ENCODE measurements at places on chromosomes 6 and 20.

DNA sequence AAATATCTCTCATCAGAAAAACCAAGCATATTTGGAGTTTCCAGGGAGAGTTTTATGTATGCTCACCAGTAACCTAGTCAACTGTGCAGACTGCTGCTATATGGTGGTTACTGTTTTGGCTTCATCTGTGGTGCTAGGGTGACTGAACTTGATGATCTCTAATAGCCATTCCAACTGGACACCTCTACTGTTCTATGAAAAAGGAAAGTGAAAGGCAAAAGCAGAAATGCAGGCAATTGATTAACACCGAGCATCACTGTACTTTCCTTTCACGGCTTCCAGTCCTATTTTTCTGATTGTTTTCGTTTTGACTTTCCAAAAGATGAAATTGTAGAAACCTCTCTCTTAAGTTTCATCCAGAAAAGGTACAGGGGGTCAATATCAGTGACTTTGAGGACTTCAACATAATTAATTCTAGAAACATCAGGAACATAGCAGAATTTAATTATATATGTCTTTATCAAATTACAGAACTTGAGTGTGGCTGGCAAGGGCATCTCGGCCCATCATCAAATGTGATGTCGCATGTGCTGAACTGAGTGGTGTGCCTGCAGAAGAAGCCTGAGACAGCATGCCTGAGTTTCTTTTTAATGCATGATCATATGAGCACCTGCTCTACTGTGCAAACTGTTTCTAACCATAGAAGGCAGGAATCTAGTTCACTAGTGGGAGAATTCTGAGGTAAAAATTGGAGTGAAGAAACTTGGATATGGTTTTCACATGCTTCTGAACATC lies 464.3 kb upstream of the FLRT3 start:
- no peak for DNase-seq

DNA sequence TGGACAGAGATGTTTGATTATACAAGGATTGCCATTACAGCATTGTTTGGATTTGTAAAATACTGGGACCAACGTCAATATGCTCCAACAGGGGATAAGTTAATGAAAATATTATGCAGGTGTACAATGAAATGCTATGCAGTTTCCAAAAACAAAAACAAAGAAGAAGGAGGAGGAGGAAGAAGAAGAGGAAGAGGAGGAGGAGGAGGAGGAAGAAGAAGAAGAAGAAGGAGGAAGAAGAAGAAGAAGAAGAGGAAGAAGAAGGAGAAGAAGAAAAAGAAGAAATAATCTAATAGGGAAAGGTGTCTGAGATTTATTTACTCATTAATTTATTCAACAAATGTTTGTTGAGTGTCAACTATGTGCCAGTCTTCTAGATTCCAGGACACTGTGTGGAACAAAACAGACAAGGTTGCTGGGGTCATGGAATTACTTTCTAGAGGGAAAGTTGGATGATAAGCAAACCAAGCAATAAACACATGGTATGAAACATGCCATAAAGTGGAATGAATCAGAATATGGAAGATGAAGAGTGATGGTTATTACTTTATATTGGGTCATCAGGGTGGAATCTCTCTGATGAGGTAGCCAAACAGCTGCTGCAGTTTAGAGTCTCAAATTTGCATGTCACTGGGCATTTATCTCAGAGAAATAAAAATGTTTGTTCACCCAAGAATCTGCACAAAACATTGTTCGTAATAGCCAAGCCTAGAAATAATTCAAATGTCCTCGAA lies 6.3 kb upstream of the TRIM27 start:
- DNase-seq = no peak

DNA sequence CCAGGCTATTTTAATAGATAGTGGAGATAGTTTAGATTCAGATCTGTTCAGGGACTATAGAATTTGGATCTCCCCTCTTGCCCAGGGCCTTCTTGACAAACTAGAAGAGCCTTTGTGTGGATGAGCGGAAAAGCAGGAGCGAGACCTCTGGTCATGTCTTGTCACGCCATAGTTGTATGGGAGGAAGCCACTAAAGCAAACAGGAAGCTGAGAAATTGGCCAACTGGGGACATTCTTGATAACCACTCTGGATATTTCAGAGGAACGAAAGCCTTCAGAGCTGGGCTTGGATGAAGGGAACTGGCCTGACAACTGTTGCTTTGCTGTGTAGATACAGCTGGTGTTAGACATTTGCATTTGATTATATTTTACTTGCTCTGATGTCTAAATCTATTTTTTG lies 54.1 kb upstream of the EXOC2 start:
- no peak for DNase-seq

DNA sequence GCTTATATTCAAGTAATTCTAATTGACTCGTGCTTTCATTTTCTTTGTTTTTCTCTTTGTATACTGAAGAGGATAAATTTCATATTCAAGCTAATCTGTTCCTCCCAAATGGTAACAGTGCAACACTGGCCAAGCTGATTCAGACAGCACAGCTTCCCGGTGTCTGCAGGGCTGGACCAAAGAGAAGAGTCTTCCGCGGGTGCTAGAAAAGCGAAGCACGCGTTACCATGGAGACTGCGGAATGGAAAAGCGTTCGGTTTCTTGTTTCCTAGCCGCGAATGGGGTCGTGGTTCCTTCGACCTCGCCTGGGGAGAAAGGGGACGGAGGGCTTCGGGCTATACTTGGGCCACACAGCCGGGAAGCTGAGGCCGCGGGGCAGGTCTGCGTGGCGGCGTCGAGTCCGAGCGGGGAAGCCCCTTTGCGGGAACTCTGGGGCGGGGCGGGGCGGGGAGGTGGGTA lies 6.2 kb upstream of the ZNF311 start:
- no peak for DNase-seq

DNA sequence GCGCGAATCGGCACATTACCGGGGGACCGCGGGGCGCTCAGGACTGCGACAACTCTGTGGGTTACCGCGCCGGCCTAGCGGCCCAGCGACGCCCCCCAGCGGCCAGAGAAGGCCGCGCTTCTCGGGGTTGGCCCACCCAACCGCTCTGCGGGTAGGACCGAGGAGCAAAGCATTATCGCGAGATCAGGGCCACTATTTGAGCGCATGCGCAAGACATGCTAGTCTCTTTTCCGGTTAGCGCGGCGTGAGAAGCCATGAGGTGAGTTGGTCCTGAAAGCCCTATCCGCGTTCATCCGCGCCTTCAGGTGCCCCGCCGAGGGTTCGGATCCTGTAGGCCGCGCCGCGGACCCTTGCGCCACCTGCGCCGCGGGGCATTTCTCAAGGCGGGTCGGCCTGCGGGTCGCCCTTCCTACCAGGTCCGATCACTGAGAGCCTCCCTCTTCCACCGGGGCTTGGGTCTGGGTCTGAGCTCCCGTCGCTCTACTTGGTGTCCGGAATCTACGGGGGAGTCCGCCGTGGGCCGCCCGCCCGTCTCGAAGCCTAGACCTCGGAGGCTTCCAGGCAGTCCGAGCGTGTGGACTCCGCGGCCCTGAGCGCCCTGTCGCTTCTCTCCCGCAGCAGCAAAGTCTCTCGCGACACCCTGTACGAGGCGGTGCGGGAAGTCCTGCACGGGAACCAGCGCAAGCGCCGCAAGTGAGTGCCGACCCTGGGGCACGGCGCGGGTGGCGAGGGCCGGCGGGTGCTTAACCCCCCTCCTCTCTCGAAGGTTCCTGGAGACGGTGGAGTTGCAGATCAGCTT lies at the start of gene RPL10A:
RPL10A (plus strand) TSS at position 221 of the 799 bp plus-strand sequence; CDS start at position 255, 34 bp downstream.
- peak; percentile 84 for DNase-seq

- no peak for DNase-seq
These were observed 158.2 kb upstream of the MCHR2 start for GRCh38 chr6:100152201-100152600.

DNA sequence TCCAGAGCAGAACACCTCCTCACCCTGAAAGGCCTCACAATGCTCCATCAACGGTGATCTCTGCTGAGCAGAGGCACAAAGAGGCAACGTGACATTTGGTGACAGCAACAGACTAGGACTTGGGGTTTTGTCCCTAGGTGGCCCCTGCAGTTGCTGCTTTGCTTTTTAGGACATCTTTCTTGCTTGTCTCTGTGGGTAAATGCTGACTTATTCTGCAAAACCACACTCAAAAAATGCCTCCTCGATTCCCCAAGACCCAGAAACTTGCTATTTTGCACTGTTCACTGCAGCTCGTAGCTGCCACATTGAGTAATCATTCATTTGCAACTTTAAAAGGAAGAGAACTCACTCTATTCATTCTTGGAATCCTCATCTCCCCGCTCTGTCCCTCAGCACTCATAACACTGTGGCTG lies 209.9 kb downstream of the LY86 start:
- DNase-seq = no peak

- peak; percentile 23 for DNase-seq
These were observed 250.6 kb downstream of the FARS2 start for GRCh38 chr6:5511954-5512353.

DNA sequence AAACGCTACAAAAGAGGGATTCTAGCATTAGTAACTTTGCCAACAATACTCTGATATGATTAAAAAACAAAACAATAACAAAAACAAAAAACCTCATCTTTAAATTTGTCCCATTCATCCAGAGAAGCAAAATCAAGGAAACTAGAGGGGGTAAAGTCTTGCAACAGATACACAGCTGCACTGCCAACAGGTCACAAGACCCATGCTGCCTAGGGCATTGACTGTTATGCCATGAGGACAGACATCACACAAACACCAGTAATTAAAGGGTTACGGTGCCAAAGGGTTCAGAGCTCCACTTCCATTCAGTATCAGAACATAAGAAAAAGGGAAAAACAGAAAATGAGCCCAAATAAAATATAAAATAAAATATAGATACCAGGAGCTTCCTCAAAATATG lies 1.6 kb downstream of the TBC1D20 start:
- DNase-seq = no peak

DNA sequence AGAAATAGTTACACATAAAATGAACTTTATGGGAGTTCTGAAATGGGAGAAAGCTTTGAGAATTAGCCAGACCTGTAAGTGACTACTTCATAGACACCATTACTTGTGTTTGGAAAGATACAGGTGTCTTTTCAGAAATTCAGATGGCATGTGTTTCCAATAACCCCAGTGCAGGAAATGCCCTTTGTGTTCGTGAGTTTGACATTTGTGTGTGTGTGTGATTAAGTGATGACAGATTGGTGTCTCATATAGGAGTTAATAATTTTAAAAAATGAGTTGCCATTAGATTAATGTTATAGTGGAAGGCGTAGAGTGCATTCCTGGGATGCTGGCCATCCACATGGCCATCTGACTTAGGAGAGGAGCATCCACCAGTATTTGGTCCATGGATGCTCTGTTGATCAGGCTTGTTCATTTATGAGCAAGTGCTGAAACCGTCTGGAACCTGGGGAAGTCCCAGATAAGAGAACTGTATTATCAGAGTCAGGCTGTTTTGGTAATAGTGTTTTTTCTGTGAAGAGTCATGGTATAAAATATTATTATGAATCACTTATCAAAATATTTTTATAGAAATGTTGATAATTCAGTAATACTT lies 3.1 kb downstream of the STK4 start:
- DNase-seq = no peak

GRCh38 chr6:2035046-2035445 lies 210.4 kb downstream of the GMDS start:
- no peak for DNase-seq

- DNase-seq = peak; percentile 97
These were observed 9.2 kb downstream of the TP53INP2 start for GRCh38 chr20:34713194-34713943.

- no peak for DNase-seq
These were observed 70.1 kb downstream of the TRMT11 start for GRCh38 chr6:126056355-126057004.
